ENCODE measurements at places on chromosomes 5 and 9.
A peak's percentile ranks its signal among the peaks of the same experiment; 100 is the strongest.

GRCh38 chr9:99369327-99369722 is 147.2 kb downstream of the SEC61B start:
- DNase-seq, result no peak

DNA sequence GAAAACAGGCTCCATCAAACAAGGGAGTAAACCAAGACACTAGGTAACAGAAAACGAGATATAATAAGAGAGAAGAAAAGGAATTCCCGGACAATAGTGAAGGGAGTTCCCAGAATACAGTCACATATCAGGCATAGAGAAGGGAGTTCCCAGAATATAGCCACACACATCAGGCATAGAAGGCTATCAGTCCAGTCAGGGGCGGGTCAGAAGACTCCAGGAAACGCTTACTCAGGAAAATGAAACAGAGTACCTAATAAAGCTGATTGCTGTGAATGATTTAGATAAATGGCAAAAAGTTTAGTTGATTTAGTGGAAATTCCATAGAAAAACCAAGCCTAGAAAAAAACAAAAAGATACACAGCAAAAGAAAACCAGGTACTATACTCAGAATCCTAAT is 4.9 kb downstream of the TOMM5 start:
- DNase-seq, result no peak

DNA sequence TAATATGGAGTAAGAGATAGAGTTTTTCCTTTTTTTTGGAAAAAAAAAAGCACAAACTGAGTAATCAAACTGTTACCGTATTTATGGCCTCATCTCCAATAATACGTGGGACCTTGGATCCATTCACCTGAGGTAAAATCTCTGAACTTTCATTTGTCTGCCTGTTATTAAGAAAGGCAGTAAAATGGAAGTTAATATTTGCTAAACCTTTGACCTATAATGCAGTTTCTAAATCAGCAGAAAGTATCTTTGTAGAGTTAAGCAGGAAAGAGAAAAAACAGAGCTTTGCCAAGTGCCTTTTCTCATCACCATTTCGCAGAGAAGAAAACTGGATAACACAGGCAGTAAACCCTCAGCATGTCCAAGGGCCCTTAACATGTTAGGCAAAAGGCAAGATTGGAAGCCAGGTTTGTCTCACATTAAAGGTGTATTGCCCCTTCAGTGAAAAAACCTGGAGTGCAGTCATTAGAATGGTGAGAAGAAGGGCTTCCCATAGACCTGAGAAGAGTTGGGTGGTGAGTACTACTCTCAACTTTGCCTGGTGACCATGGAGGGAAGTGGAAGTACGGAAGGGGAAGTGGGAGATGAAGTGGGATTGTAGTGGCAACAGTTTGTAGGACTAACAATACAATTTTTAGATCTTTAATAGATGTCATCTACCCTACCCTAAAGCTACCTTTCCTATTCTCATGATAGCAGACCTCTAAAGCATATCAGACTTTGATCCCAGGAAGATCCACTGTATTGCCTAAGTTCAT is 65.4 kb upstream of the GRAMD2B start:
- DNase-seq, result no peak

DNA sequence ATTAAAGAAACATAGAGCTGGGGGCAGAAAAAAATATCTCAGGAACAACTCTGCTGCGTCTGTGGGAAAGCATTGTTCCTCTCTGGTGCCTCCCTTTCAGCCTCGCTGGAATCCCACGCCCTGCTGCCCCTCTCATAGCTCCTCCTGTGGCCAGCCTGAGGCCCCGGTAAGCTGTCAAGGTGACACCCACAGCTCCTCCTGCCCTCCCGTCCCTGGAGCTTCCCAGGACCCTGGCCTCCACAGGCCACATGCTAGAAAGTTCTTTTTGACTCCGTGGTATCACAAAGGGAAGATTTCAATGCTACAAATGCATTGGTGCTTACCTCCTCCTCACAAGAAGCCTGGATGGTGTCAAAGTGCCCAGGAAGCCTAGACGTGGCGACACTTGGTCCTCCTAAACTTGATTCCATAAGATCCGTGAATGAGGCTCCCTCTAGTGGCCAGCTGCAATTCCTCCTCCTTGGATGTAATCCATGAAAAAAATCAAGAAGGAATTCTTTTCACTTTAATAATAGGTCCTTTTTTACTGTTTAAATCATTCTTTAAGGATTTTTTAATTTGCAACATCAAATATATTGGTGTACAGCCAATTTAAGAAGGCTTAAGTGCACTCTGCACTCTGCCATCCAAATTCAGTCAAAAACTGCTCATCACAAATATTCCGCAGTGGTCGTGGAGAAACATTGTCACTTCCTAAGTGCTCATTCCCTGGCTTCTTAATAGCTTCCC is 104.9 kb downstream of the CFAP90 start:
- DNase-seq, result peak; percentile 75

DNA sequence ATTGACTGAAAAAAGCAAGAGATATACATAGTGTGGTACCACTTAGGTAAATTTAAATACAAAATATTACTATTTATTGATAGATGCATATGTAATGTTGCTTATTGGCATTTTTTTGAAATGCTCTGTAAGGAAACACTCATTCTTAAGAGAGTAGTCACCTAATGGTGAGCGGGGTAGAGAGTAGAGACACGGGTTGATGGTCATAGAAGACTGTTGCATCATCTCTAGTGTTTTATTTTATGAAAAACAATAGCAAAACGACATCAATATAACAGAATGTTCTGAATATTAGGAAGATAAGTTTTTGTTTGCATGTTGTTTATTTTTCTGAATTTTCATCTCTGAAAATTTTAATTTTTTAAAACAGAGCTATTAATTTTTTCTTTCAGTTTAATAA is 4.0 kb downstream of the SRP19 start:
- no peak for DNase-seq

GRCh38 chr9:123637945-123638634 is 282.1 kb downstream of the CRB2 start:
- DNase-seq, result no peak

- DNase-seq, result no peak
Measured at GRCh38 chr5:1152771-1153282, 41.0 kb upstream of the SLC12A7 start.

DNA sequence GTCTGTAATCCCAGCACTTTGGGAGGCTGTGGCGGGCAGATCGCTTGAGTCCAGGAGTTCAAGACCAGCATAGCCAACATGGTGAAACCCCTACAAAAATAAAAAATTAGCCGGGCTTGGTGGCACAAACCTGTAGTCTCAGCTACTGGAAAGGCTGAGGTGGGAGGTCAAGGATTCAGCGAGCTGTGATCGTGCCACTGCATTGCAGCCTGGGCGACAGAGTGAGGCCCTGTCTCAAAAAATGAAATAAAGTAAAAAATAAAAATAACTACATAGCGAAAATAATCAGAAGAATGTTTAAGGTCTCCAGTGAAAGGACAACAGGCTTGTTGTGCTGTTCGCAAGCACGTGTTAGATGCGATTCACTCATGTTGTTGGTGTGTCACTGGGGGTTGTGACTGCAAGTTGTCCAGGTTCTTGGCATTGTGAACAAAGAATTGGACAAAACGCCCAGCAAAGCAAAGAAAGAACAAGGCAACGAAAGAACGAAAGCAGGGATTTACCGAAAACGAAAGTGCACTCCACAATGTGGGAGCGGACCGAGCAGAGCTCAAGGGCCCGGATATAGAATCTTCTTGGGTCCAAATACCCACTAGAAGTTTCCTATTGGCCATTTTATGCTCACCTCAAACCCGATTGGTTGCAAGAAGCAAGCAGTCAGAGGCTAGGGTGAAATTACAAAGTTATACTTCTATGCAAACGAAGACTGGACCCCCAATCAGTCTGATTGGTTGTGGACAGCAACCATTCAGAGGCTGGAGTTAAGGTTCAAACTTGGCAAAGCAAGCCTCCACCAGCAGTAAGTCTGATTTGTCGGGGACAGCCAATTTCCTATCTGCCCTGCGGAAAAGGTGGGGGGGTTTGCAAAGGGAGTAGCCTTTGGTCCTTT is 844 bp upstream of the MCCC2 start:
- DNase-seq, result no peak

Data from NCI-H345 (cell line).